ENCODE measurements at places on chromosomes 16 and 17.

DNA sequence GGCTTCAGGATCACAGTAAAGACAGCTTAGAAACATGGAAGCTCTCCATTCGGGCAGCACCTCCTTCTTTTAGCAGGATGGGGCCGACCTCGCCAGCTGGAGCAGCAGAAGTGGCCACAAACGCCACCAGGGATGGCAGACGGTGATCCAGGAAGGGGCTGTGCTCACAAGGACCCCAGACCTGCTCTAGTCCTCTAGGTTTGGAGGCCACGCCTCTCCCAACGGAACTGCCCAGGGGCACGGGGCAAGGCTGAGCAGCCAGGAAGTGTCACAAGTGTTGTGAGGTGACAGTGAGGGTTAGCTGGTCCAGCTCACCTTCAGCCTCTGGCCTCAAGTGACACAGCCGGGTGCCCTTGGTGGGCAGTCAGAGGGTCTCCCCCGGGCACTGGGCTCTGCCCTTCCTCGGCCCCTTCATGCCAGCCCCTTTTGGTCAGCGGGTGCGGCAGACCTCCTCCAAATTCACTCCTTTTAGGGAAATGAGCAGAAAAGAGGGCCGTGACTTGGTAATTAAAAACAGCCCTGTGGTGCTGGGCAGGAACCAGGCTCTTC lies 20.4 kb downstream of the CEP295NL start:
- no peak for DNase-seq

DNA sequence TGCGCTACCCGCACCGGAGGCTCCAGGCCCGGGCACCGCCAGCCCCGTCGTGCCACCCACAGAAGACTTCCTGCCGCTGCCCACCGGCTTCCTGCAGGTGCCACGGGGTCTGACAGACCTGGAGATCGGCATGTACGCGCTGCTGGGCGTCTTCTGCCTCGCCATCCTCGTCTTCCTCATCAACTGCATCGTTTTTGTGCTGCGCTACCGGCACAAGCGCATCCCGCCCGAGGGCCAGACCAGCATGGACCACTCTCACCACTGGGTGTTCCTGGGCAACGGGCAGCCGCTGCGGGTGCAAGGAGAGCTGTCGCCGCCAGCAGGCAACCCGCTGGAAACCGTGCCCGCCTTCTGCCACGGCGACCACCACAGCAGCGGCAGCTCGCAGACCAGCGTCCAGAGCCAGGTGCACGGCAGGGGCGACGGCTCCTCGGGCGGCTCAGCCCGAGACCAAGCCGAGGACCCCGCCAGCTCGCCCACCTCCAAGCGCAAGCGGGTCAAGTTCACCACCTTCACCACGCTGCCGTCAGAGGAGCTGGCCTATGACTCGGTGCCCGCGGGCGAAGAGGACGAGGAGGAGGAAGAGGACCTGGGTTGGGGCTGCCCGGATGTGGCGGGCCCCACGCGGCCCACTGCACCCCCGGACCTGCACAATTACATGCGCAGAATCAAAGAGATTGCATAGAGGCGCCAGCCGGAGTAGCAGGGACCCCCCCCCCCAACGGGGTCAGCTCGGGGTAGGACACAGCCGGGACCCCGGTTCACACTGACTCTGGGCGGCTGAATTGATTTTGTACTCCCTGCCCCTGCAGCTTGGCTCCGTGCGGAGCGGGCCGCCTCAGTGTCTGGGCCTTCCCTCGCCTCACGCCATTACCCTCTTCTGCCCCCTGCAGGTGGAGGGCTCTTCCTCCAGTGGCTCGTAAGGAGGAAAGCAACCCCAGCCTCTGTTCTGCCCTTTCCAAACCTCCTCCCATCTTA lies 58.5 kb downstream of the TMEM132E start:
- DNase-seq: peak; percentile 82

DNA sequence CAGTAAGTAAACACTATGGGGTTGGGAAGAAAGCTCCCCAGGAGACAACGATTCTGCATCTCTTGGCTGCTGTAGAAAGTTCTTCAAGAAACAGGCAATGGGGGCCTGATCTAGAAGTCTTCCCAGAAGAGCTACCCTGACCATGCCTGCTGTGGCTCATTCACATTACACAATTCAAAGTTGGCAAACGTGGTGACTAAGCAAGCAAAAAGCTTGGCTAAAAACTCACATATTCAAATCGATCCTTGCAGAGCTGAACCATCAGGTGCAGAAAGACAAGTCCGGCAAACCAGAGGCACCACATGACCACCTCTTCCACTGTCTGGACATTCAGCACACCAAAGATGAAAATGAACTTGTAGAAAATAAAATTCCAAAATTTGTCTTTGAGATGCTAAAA lies 16.1 kb downstream of the AMFR start:
- DNase-seq: no peak

- DNase-seq: no peak
Measured at GRCh38 chr16:58384437-58385055, 7.7 kb upstream of the GINS3 start.

- DNase-seq: no peak
Measured at GRCh38 chr17:74271901-74272561, 2.0 kb upstream of the DNAI2 start.

Measured in GM12892 (cell line).